ENCODE measurements at places on chromosomes 12 and 14. TPM values are rescaled to one million over a fixed set of nuclear protein-coding genes. Genes with fewer than 3 reads are reported as not detected.
A peak's percentile ranks its signal among the peaks of the same experiment; 100 is the strongest.

- no peaks in the 10 kb centered on the region for H3K27me3 ChIP-seq
- no peak for DNase-seq
- no peaks in the 10 kb centered on the region for H3K36me3 ChIP-seq
- no peak overlapping the region for H3K4me3 ChIP-seq
- H3K4me1 ChIP-seq: no peaks in the 10 kb centered on the region
These were observed 53.8 kb downstream of the MIS18BP1 start for GRCh38 chr14:45199230-45199629.

DNA sequence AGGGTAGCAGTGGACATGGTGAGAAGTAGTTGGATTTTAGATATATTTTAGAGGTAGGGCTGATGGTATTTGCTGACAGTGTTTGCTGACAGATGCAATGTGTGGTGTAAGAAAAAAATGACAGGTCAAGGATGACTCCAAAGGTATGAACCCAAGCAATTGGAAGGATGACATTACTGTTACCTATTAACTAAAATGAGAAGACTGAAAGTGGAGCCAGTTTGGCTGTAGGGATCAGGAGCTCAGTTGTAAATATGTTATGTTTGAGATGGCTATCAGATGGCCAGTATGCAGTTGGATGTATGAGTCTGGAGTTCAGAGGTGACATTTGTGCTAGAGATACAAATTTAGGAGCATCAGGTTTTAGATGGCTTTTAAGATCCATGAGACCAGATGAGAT is 17.4 kb upstream of the SERPINA6 start:
- H3K36me3 ChIP-seq: no peaks in the 10 kb centered on the region
- peaks cover 13% of the 10 kb centered on the region for H3K4me1 ChIP-seq
- no peak overlapping the region for H3K4me3 ChIP-seq

Gene SLC39A5
- 306 TPM for total RNA-seq

GRCh38 chr14:74382231-74382630 is 34.0 kb downstream of the VRTN start:
- H3K27ac ChIP-seq: no peak overlapping the region
- DNase-seq: no peak
- no peaks in the 10 kb centered on the region for H3K36me3 ChIP-seq
- H3K4me1 ChIP-seq: no peaks in the 10 kb centered on the region

DNA sequence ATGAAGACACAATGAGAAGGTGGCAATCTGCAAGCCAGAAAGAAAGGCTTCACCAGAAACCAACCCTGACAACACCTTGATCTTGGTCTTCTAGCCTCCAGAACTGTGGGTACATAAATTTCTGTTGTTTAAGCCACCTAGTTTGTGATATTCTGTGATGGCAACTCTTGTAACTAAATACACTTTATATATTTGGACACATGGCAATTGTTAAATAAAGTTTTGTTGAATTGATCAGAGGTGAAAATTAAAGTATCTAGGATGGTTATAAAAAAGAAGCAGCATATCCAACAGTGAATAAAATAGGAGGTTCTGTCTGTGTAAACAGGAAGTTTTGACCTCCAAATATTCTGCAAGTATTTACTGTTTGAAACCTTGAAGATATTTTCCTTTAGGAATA is 516.3 kb downstream of the SOX5 start:
- no peaks in the 10 kb centered on the region for H3K36me3 ChIP-seq
- no peaks in the 10 kb centered on the region for H3K27me3 ChIP-seq
- H3K27ac ChIP-seq: no peak overlapping the region
- no peaks in the 10 kb centered on the region for H3K4me1 ChIP-seq
- no peak overlapping the region for H3K4me3 ChIP-seq

Gene IAPP
- 111 TPM for total RNA-seq

Gene RFX4
- total RNA-seq: not detected

GRCh38 chr14:32941668-32942065 is 3.0 kb downstream of the NPAS3 start:
- H3K27me3 ChIP-seq: no peaks in the 10 kb centered on the region
- H3K4me3 ChIP-seq: no peak overlapping the region
- H3K4me1 ChIP-seq: peaks cover 17% of the 10 kb centered on the region
- no peak for DNase-seq
- H3K27ac ChIP-seq: no peak overlapping the region

Gene TSPAN11
- 0.26 TPM for total RNA-seq

Gene BIN2
- total RNA-seq: 1.3 TPM

- no peaks in the 10 kb centered on the region for H3K27me3 ChIP-seq
- peak; percentile 74 for DNase-seq
- no peak overlapping the region for H3K27ac ChIP-seq
- H3K36me3 ChIP-seq: no peaks in the 10 kb centered on the region
These were observed 4.4 kb upstream of the DNAJC22 start for GRCh38 chr12:49342066-49342913.

DNA sequence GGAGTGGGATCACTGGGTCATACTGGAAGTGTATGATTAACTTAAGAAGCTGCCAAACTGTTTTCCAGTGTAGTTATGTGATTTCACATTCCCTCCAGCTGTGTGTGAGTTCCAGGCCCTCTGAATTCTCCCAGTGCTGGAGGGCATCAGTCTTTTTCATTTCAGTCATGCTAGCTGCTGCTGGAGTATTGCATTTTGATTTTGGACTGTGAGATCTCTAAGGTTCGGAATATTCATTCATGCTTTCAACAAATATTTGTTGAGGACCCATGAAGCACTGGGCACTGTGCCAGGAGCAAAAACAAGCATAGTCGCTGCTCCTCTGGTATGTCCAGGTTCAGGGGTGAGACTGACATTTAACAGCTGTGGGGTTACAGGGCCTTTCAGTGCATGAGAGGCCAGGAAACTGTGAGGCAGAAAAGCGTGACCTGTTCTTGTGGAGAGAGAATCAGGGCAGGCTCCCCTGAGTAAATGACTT is 133.2 kb downstream of the SCARB1 start:
- peaks cover 40% of the 10 kb centered on the region for H3K4me1 ChIP-seq
- no peaks in the 10 kb centered on the region for H3K36me3 ChIP-seq
- H3K27me3 ChIP-seq: no peaks in the 10 kb centered on the region
- H3K27ac ChIP-seq: peak overlapping the region; percentile 25
- peak; percentile 57 for DNase-seq
- H3K4me3 ChIP-seq: no peak overlapping the region

DNA sequence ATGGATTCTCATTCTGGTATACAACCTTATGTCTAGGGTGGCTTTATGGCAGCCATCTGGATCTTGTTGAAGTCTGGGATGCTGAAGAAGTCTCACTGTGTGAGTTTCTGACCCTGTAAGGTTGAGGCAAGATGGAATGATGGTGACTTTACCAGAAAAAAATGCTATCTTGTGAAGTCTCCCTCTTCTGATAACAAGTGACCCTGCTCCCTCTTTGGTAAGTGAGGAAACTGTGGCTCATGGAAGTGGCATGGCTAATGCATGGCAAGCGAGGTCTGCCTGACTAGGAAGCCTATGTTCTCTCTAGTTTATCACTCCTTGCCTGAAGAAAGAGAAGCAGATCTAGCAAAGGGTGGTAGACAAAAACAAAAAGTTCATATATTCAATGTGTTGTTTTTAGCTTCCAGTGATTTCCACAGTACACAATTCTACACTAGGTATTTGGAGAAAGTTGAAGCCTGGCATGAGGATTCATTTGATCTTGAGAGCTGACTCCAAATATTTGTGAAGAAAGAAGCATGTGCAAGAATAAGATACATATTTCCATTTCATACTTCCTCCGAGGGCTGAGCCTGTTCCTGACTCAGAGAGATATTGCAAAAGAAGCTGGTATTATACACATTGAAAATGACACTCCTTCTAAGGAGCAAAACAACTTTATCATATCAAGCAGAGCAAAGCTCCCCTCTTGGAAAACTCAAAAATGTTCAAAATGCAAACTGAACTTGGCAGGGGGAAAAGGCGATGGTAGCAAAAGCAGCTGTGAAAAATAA is 63.6 kb downstream of the HELB start:
- H3K27ac ChIP-seq: no peak overlapping the region
- no peaks in the 10 kb centered on the region for H3K36me3 ChIP-seq
- H3K4me3 ChIP-seq: no peak overlapping the region
- no peaks in the 10 kb centered on the region for H3K27me3 ChIP-seq
- no peaks in the 10 kb centered on the region for H3K4me1 ChIP-seq
- no peak for DNase-seq

Gene PNMA1
- total RNA-seq: 5.7 TPM

DNA sequence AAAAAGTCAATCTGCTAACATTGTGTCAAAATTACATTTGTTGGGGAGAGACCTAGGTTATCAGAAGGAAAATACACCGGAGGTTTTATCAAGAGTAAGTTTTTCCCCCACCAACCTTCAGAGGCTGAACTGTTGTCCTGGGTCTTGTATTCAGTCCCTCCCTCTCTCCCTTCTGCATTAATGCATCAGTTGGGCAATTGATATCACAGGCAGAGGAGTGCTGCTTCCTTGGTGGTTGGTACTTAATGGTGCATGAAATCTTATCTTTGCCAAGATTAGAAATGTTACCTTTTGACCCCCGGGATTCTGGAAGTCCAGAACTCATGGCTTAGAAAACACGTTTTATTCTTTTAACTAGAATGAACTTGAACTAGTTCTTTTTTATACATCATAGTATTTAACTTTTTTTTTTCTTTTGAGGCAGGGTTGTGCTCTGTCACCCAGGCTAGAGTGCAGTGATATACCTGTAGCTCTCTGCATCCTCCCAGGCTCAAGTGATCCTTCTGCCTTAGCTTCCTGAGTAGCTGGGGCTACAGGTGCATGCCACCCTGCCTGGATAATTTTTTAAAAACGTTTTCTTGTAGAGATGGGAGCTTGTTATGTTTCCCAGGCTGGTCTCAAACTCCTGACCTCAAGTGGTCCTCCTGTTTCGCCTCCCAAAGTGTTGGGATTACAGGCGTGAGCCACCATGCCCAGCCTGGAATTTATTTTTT is 4.9 kb downstream of the PCBP2 start:
- peaks cover 19% of the 10 kb centered on the region for H3K4me1 ChIP-seq
- H3K27me3 ChIP-seq: no peaks in the 10 kb centered on the region
- no peak overlapping the region for H3K4me3 ChIP-seq
- DNase-seq: no peak

Gene LUM
- total RNA-seq: 93.7 TPM

GRCh38 chr12:2627076-2627834 is 167.5 kb upstream of the FKBP4 start:
- H3K36me3 ChIP-seq: no peaks in the 10 kb centered on the region
- no peaks in the 10 kb centered on the region for H3K4me1 ChIP-seq
- no peak overlapping the region for H3K27ac ChIP-seq
- H3K27me3 ChIP-seq: peaks cover 3% of the 10 kb centered on the region

GRCh38 chr14:90336985-90337384 is 5.2 kb upstream of the NRDE2 start:
- no peaks in the 10 kb centered on the region for H3K27me3 ChIP-seq
- H3K27ac ChIP-seq: no peak overlapping the region
- no peak for DNase-seq
- peaks cover 16% of the 10 kb centered on the region for H3K4me1 ChIP-seq
- no peak overlapping the region for H3K4me3 ChIP-seq

- H3K4me1 ChIP-seq: peaks cover 4% of the 10 kb centered on the region
- no peak for DNase-seq
- no peaks in the 10 kb centered on the region for H3K27me3 ChIP-seq
- no peak overlapping the region for H3K27ac ChIP-seq
- no peaks in the 10 kb centered on the region for H3K36me3 ChIP-seq
These were observed 67.8 kb downstream of the HRK start for GRCh38 chr12:116813271-116814041.

Gene ACAD10
- total RNA-seq: 20.8 TPM
